Suppressor macrophage (primary cell): ENCODE measurements at places on chromosomes 11 and 22.

DNA sequence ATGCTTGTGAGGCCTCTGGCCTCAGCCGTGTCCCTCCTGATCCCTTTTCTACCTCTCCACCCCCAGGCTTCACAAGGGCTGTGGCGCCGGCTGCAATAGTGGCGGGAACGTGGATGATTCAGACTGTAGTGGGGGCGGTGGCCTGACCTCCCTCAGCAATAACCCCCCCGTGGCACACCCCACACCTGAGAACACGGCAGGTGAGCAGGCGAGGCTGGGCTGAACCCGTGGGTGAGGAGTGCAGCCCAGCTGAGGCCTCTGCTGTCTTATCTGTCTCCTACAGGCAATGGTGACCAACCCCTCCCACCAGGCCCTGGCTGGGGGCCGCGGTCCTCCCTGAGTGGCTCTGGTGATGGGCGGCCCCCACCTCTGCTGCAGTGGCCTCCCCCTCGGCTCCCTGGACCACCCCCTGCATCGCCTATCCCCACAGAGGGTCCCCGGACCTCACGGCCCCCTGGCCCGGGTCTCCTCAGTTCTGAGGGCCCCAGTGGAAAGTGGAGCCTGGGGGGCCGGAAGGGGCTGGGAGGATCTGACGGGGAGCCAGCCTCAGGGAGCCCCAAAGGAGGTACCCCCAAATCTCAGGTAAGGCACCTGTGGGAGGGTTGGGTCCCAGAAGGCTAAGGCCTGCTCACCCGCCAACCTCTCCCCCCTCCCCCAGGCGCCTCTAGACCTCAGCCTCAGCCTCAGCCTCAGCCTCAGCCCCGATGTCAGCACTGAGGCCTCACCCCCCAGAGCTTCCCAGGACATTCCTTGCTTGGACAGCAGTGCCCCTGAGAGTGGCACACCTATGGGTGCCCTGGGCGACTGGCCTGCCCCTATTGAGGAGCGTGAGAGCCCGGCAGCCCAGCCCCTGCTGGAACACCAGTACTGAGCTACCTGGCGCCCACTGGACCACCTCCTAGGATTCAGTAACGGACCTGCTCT, 1.5 kb upstream of the SIPA1 start:
- no peak for DNase-seq

DNA sequence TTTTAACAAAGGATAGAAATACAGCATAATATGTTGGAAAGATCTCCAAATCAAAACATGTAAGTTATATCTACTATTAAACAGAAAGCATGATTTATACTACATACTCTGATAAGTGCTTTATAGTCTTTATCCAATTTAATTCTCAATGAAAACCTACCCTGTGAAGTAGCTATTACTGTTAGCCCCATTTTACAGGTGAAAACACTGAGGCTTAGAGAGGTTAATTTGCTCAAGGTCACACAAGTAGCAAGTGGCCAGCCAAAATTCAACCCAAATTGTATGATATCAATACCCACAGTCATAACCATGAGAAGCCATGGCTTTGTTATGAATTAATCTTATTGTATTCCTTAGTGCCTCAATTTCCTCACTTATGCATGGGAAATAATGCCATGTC, 675 bp upstream of the OR5AN1 start:
- DNase-seq: no peak

GRCh38 chr11:35803115-35803514, 140.5 kb downstream of the TRIM44 start:
- DNase-seq: no peak

DNA sequence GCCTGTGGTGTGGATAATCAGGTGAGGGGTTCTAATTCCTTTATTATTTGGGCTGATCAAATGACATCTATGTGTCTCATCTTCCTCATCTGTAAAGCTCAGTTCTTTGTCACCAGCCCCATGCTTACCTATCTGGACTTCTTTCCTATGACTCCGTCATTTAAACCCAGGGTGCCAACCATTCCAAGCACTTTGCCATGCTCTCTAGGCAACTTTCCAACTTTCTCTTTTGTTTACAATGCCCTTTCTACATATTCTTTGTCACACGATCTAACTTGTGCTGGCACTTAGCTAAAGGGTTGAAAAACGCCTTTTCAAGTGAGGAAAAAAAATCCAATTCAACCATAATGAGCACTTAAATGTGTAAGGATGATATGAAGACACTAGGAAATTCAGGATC, 27.9 kb downstream of the EXPH5 start:
- DNase-seq: no peak

GRCh38 chr11:83409476-83409875, 123.3 kb upstream of the CCDC90B start:
- no peak for DNase-seq

- no peak for DNase-seq
Measured at GRCh38 chr22:18022876-18023275, 1.5 kb downstream of the MICAL3 start.

DNA sequence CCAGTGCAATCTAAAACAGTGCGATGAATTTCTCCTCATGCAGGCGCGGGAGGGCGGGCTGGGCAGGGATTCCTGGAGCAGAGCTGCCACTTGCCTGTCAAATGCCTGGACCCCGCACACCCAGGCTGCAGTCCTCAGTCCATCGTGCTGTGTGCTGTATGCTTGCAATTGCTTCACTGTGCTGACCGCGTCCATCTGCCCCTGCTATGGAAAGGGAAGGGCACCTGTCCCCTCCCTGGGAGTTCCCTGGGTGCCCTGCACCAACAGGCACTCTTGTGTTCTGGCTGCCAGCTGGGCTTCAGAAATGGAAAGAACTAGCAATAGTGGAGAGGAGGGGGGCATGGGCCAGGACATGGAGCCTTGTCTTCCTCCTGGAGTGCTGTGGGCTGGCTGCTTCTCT, 185.4 kb upstream of the B3GAT1 start:
- DNase-seq: no peak

DNA sequence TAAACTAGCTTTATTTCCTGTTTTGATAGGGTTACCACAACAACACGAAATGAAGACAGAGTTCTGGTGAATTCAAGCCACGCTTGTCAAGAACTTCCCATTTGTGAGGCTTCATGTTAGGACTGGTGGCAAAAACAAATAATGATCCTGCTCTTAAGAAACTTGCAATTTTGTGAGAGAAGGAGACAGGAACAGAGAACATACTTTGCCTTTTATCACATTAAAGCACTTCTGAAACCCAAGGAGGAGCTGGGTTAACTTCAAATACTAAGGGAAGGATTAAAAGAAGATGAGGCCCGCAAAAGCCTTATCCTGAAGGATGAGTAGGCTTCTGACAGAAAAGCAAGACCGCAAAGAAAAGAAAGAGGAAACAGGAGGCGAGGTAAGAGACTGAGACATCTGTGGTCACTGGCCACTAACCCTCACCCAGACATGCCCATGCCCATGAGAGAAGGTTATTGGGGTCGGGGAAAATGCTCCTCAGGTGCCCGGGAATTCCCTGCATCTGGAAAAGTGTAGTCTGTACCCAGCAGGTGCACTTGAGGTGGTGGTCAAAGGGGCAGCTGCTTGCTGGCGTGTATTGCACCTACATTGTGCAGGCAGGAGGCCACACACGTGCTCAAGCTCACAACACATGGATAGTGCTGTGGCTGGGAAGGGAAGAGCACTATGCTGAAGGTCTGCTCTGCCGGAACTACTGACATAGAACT, 50.5 kb downstream of the MAPK1 start:
- peak; percentile 95 for DNase-seq

DNA sequence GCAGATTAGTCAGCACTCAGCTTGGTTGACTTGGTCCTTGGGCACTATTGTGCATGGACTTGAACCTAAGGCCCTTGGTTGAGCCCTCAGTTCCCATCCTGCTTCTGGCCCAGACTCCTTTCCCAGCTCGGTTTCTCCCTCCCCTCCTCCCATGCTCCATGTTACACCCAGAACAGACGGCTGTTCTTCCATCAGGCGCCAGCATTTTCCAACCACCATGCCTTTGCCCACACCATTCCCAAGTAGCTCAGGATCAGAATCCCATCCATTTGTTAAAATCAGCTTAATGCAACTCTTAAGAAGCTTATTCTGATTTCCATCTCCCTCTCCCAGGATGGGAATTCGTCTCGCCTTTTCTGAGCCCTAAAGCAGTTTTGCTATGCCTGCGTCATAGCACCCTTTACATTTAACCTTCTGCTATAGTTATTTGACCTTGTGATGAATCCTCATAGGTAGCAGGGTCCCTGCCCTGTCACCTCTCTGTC, 110.7 kb downstream of the MICAL2 start:
- DNase-seq: no peak

DNA sequence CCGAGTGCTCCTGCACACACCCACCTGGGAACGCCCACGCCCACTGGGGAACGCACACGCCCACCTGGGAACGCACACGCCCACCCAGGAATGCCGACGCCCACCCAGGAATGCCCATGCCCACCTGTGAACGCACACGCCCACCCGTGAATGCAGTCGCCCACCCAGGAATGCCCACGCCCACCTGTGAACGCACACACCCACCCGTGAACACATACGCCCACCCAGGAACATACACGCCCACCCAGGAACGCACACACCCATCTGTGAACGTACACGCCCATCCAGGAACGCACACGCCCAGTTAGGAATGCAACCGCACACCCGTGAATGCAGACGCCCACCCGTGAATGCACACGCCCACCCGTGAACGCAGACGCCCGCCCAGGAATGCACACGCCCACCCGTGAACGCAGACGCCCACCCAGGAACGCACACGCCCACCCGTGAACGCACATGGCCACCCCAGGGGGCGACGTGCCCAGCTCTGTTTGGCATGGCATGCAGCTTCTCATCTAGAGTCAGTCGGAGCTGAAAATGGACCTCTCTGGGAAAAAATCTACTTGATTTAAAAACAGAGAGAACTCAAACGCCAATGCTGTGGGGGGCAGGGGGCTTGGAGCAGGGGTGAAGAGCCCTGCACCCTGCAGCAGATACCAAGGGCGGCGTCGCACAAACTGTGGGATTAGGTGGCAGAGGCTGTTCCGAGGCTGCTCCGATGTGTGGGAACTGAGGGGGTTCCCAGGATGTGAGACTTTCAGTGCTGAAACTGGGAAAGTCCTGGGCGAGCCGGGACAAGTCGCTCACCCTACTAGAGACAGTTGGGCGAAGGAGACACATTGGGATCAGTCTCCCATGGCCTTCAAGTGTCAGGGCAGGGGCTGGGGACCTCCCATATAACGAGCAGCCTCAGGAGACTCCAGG, 83.3 kb downstream of the MYEOV start:
- DNase-seq: no peak

DNA sequence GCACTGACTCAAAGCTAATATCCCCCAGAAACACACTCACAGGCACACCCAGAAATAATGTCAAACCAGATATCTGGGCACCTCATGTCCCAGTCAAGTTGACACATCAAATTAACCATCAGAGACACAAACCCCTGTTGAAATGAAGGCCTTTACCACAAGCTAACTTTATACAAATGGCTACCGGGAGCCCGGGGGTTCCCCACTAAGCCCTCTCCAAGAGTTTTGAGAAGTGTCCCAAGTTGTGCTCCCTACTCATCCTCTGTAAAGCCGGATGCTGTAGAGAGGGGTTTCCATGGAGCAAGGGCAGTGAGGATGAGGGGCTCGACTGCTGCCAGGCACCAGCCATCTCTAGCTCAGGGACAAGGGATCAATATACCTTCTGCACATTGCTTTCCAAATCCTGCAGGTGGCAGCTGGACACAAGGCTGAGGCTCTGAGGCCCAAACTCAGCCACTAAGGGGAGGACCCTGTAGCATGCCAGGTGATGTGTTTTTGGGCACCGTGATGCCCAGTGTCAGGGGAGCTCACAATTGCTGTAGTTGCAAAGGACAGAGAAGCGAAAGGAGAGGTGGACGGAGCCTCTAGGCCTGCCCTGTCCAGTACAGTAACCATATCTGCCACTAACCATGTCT, 145.7 kb downstream of the TTC17 start:
- no peak for DNase-seq

DNA sequence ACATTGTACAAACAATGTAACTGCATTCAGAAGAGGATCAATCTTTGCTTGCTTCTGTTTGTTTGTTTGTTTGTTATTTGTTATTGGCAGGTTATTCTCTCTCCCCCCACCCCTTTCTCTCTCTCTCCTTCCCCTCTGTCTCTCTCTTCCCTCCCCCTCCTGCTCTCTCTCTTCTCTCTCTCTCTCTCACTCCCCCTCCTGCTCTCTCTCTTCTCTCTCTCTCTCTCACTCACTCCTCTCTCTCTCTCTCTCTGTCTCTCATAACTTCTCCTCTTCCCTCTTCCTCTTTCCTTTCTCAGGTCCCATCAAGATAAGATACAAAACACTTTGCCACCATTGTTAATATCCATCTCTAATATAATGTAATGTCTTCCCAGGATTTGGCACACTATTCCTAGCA, 236.3 kb downstream of the SOX6 start:
- no peak for DNase-seq

DNA sequence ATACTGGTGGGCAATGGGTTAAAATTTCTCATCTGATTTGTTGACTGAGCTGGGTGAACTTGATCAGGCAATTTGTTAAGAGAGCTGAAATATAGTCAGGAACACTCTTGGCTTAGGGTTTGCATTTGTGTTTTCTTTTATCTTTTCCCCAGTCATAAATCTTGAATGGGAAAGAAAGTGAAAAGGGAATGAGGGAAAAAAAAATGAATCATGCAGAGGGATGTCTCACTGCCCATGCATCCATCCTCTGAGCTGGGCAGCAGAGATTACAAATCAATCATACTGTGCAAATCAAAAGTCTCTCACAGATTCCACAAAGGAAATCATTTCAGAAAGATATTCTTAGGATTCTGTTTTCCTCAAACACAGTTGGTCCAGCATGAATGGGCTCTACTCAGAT, 174.2 kb upstream of the MPPED2 start:
- no peak for DNase-seq

DNA sequence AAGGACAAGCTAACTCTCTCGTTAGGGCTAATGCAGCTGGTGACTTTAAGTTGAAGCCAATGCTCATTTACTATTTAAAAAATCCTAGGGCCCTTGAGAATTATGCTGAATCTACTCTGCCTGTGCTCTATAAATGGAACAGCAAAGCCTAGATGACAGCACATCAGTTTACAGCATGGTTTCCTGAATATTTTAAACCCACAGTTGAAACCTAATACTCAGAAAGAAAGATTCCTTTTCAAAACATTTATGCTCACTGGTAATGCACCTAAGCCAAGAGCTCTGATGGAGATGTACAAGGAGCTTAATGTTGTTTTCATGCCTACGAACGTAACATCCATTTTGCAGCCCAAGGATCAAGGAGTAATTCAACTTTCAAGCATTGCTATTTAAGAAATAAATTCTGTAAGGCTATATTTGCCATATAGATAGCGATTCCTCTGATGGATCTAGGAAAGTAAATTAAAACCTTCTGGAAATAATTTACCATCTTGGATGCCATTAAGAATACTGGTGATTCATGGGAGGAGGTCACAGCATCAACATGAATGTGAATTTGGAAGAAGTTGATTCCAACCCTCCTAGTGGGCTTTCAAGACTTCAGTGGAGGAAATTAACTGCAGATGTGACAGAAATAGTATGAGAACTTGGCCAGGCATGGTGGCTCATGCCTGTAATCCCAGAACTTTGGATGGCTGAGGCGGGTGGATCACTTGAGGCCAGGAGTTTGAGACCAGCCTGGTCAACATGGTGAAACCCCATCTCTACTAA, 14.5 kb downstream of the XNDC1N start:
- no peak for DNase-seq

GRCh38 chr11:76770642-76771445, 12.3 kb upstream of the TSKU start:
- DNase-seq: no peak
